ENCODE measurements at places on chromosomes 5 and 9.

- DNase-seq = no peak
Observed at GRCh38 chr9:112032009-112032408, 135.4 kb downstream of the UGCG start.

DNA sequence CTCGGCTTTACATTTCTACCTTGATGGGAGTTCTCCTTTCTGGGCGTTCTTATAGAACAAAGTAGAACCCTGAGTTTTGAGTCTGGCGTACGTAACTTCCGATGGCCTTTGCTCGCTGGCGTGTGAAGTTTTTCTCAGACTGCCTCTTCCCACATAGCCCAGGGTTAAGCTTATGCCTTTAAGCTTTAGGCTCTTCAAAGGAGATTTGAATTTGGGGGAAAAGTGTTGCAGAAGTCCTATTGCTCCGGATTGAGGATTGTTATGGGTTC is 13.7 kb upstream of the FBP2 start:
- DNase-seq = no peak

GRCh38 chr9:21681641-21682040 is 120.8 kb upstream of the MTAP start:
- DNase-seq = no peak

DNA sequence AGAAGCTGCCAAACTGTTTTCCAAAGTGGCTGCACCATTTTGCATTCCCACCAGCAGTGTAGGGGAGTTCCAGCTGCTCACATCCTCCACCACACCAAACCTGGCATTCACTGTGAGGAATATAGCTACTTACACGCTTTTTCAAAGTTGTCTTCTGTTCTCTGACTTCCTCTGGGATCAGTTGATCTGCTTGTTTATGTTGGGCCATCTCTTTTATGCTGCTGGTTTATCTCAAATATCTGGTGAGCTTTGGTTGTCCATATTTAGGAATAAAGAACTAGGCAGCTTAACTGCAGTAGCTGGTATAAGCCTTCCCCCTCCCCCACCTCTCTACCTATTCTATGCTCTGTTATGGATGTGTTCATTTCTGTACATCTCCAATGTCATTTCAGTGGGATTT is 8.5 kb upstream of the ZNF79 start:
- DNase-seq = no peak

DNA sequence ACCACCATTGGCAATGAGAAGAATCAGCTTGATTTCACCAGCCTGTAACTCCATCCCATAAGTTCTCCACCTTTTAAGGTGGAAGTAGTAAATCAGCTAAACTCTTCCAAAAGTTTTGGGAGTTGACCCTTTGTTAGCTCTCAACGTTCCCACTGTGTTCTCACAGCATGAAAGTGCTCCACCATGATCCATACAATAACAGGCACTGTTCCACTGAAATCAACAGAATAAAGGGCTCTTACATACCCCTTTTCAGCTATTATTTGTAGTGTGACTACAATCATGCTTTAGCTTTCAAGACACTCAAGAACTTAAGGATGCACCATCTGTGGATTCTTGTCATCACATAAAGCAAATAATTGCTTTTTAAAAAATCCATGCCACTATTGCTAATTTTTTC is 81.6 kb downstream of the PPP2R2B start:
- DNase-seq = no peak

- DNase-seq = no peak
Observed at GRCh38 chr5:115875447-115875846, 33.7 kb downstream of the AP3S1 start.

DNA sequence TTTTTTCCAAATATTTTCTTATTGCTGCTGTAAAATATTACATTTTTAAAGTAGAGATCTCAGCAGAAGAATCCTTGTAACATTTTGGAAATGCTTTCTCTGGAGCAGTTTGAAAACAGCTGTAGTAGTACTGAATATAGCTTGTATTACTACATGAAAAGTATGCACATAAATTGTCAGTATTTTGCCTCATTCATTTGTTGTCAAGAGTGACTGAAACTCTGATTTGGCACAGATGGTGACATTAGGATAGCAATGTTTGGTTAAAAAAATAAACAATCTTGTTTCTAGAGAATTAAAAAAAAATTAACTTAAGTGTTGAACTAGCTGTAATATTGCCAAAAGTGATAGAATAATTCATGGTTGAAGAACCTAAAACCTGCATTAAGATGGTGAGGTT is 90.4 kb downstream of the NNT start:
- no peak for DNase-seq

Data from activated T-helper 1 cell treated with anti-CD3 and anti-CD28 coated beads, Interleukin-2, amount 50 U/mL, for 16 hours (primary cell).